Epithelial cell of proximal tubule (primary cell): ENCODE measurements at places on chromosomes 4 and X. TPM values are rescaled to one million over a fixed set of nuclear protein-coding genes. Genes with fewer than 3 reads are reported as not detected.

The RBMXL3 gene
- total RNA-seq: not detected in 2 replicates

The FAM47E gene
- total RNA-seq: 0.07 and 3.5 TPM in 2 replicates

The RXFP1 gene
- not detected in 2 replicates for total RNA-seq

GRCh38 chrX:150762258-150763165 lies 69.3 kb downstream of the MTMR1 start:
- DNase-seq: no peak

- no peak for DNase-seq
Observed at GRCh38 chrX:79704325-79704724, 310.2 kb upstream of the TBX22 start.

DNA sequence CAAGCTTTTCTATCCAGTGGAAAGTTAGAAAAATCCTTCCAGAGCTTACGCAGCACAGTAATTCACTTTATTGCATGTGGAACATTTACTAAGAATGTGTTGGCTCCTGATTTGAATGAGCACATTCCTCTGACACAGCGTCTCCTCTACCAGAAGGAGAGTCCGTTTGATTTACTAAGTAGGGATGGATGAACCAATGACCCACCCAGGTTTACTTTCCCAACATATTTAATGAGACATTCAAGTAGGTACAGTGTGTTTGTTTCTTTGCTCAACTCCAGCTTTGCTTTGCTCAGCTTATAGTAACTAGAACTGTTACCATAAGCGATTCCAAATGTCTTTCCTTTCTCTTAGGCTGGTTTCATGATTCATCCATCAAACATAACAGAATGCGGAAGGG lies 161.7 kb downstream of the SMARCA1 start:
- no peak for DNase-seq

DNA sequence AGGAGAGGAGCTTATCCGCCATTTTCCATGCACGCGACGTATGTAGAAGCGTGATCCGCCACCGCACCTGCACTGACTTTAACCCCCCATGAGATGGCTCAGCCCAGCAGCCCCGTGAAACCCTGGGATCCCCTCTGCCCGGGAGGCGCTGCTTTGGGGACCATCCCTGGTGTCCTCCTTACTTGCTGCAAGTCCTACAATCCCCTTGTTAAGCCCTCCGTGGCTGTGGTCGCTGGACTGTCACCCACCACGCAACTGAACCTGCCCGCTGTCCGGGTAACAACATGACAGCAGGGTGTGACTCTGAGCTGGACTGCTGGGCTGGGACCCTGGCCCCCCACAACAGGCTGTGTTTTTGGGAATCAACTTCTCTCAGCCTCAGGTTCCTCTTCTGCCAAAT lies 44.7 kb upstream of the MAN2B2 start:
- DNase-seq: no peak
